ENCODE measurements at places on chromosomes 3 and 15. TPM values are rescaled to one million over a fixed set of nuclear protein-coding genes. Genes with fewer than 3 reads are reported as not detected.

EBLN2 gene
- 7.0 TPM for total RNA-seq

TJP1 gene
- total RNA-seq: 0.16 TPM

CFAP100 gene
- total RNA-seq: not detected

SNUPN gene
- 26.2 TPM for total RNA-seq

SCG3 gene
- not detected for total RNA-seq

SLC28A1 gene
- total RNA-seq: not detected

HDC gene
- 1.1 TPM for total RNA-seq
